H7 (cell line): ENCODE measurements at places on chromosomes 2 and 18. TPM values are rescaled to one million over a fixed set of nuclear protein-coding genes. Genes with fewer than 3 reads are reported as not detected.

- DNase-seq, result no peak
These were observed 97.3 kb downstream of the RTP5 start for GRCh38 chr2:241966647-241967466.

DNA sequence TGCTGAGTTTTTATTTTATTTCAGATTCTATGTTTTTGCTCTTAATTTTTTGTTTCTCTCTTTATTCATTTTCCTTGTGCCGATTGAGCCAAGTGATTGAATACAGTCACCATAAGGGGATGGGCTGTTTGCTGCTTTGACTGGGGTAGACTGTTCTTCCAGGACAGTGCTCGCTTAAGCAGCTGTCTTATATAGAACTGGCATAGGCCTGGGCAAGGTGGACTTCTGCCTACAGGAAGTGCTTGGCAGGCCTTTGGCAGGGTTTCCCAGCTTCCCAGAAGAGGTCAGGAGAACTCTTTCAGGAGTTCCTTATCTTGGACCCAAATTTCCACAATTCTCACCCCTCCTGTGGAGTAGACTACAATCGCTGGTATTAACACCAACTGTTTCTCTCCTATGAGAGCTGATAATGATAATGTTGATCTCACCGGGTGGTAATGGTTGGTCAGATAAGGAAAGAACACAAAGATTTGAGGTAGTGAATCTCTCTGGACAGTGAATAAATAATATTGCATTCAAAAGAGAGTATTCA lies 207.5 kb upstream of the ST6GAL2 start:
- DNase-seq, result no peak

DNA sequence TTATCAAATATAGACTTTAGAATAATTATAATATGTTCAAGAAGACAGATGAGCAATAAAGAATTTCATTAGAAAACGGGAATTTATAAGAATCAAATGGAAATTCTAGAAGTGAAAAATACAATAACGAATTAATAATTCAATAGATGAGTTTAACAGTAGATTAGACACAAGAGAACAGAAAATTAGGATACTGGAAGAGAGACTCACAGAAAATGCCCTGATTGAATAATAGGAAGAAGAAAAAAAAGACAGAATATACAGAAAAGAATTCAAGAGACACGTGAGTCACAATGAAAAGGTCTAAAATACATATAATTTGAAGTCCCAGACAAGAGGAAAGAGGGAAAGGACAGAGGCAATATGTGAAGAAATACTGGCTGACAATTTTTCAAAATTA lies 354.7 kb downstream of the CLIP4 start:
- no peak for DNase-seq

- DNase-seq, result no peak
These were observed 121.0 kb downstream of the MYO1B start for GRCh38 chr2:191366199-191366598.

The POTEJ gene
- not detected in 2 replicates for total RNA-seq

The PRSS56 gene
- not detected in 2 replicates for total RNA-seq

DNA sequence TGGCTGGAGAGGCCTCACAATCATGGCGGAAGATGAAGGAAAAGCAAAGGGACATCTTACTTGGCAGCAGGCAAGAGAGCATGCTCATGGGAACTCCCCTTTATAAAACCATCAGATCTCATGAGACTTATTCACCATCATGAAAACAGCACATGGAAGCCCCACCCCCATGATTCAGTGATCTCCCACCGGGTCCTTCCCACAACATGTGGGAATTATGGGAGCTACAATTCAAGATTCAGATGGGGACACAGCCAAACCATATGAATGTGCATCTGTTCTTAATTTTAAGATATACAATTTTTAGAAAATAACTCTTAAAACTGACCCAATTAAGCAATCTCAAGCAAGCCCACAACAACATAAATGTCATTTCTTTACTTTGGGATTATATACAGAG lies 12.6 kb downstream of the C18orf63 start:
- no peak for DNase-seq

The RAB17 gene
- total RNA-seq, result 23.3 and 25.5 TPM in 2 replicates

DNA sequence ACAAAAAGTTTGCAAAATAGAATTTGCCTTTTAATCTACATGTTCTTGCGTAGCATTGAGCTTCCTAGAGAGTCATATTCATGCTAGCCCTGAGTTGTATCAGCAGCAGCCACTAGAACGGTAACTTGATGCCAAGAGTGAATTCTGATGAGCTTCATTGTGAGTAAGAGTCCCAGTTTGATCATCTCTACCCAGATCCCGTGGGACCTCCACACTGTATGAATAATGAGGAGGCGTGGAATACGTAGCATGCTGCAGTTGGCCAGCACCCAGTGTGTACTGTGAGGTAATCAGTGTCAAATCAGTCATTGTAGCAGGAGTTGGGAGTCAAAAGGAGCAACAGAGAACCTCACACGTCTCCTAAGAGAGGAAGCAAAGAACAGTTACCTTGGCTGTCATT lies 197.9 kb downstream of the NEDD4L start:
- DNase-seq, result no peak

The SNRNP27 gene
- 41.9 and 50.4 TPM in 2 replicates for total RNA-seq

The PARD6G gene
- total RNA-seq, result 4.4 and 6.3 TPM in 2 replicates

GRCh38 chr2:106044859-106045258 lies 149.2 kb downstream of the UXS1 start:
- no peak for DNase-seq

DNA sequence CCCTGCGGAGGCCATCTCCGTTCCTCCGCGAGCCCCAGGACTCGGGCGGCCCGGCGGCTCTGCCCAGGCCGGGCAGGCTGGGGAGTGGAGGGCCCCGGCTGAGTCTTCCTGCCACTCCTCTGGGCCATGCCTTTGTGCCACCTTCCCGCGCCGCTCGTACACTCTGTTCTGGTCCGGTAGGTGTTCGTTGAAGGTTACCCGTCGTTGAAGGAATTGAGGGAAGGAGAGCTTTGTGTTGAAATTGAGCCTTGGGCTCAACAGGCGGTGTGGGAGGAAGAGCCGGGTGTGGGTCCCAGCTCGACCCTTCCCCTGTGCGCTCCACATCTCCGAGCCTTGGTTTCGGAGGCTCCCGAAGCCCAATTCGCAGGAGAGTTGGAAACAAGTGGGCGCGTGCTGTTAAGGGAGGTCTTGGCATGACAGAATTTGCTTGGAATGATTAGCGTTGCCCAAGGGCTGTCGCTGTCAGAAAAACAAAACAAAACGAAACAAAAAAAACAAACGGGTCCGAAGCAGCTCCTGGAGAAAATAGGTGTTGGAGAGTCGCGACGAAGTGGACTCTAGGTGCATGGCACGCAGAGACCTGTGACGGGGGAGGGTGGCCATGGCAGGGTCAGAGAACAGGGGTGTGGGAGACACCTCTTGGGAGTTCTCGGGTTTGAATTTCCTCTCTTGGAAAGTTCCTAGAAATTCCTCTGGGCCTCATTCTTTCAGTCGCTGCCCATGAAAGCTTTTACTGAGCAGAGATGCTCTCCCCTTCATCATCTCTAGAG lies 1.2 kb upstream of the MZT2A start:
- DNase-seq, result no peak

The REG1B gene
- not detected in 2 replicates for total RNA-seq

The DUSP19 gene
- total RNA-seq, result 0.66 and 1.3 TPM in 2 replicates

DNA sequence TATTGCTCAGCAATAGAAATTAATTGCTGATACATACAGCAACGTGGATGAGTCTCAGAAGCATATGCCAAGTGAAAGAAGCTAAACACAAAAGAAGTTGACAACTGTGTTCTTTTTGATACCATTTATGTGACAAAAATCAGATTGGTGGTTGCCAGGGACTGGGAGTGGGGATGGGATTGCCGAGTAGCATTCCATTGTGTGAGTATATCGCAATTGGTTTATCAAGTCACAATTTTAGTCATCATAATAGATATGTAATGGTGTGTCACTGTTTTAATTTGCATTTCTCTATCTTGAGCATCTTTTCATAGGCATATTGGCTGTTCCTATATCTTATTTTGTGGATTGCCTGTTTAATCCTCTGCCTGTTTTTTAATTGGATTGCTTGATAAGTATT lies 20.9 kb downstream of the STRADB start:
- DNase-seq, result no peak

- peak; percentile 46 for DNase-seq
These were observed 231.4 kb downstream of the LRRTM1 start for GRCh38 chr2:80073134-80073561.
